Pancreas (tissue), 10 donors: ENCODE measurements at places on chromosomes 12 and 14. TPM values are rescaled to one million over a fixed set of nuclear protein-coding genes. Genes with fewer than 3 reads are reported as not detected.

- no peak for DNase-seq
Measured at GRCh38 chr12:39919790-39920189, 186.1 kb downstream of the SLC2A13 start.

DNA sequence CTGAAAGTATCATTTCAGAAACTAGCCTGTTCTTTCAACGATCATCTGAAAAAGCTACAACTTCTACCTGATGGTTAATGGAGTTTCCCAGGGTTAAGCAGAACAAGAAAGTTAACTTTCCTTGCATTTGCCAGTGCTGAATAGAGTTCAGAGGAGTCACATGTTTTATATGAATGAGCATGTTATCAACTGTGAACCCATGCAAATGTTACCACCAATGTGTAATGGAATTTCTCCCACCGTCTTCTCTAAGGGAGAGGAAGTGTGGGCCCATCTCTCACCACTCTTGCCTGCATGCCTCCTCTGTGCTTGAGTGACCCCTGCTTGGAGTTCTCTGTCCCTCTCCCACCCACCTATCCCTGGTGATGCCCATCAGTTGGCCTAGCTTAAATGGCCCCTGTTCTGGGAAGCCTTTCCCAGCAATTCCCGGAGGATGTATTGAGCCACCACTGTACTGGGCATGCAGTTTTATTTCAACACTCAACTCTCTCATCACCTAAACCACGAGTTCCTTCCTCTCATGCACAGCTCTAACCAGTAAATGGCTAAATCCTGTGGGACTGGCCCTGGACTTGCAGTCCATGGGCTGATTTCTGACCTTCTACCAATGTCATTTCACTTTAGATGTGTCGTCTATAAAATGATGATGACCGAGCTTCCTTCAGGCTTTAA is 159.8 kb downstream of the RPAP3 start:
- DNase-seq = no peak

DNA sequence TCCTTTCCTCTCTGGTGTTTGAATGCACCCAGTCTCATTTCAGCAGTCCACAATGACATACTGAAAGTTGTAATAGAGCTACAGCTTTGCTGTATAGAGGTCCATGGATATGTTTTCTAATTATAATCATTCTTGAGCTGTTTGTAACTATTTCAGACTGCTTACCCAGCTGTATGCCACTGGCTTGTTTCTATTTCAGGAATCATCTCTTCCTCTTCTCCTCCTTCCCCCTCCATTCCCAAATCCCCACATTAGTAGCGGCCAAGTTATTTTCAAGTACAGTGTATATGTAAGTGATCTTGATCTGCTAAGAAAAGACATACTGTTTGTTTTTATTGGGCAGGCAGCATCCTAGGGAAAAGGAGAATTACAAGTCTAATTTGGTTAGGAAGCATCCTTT is 775.0 kb downstream of the DIO2 start:
- DNase-seq = no peak

GRCh38 chr14:61264651-61265050 is 16.5 kb downstream of the TMEM30B start:
- no peak for DNase-seq

GRCh38 chr14:61409782-61410181 is 88.4 kb downstream of the PRKCH start:
- no peak for DNase-seq

GRCh38 chr12:46354802-46355199 is 17.8 kb downstream of the SLC38A2 start:
- DNase-seq = no peak

DNA sequence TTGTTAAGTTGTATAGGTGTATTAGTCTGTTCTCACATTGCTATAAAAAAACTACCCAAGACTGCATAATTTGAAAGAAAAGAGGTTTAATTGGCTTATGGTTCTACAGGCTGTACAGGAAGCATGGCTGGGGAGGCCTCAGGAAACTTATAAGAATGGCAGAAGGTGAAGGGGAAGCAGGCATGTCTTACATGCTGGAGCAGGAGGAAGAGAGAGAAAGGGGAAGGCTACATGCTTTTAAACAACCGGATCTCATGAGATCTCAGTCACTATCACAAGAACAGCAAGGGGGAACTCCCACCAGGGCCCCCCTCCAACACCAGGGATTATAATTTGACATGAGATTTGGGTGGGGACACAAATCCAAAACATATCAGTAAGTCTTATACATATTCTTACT is 60.5 kb upstream of the OR10AD1 start:
- no peak for DNase-seq

DNA sequence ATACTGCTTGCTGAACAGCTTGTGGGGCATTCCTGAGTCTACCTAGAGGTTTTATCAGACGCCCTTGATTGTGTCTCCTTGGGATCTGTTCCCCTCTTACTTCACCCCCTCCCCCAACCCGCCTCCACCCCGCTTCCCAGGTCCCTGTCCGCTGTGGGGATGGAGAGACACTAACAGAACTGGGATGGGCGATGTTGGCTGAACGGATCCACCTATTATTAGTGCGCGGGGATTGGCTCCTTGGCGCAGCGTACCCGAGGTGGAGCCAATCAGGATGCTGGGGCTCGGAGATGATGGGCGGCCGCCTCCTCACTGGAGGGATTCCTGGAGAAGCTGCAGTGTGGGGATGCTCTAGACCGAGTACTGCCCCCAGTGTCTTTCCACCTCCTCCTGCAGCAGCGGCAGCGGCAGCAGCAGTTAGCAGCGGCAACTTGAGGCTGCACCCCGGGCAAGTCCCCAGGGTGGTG is at the start of gene SYT1:
Gene SYT1 (plus strand): TSS at position 372 of the 467 bp plus-strand sequence.
- no peak for DNase-seq

DNA sequence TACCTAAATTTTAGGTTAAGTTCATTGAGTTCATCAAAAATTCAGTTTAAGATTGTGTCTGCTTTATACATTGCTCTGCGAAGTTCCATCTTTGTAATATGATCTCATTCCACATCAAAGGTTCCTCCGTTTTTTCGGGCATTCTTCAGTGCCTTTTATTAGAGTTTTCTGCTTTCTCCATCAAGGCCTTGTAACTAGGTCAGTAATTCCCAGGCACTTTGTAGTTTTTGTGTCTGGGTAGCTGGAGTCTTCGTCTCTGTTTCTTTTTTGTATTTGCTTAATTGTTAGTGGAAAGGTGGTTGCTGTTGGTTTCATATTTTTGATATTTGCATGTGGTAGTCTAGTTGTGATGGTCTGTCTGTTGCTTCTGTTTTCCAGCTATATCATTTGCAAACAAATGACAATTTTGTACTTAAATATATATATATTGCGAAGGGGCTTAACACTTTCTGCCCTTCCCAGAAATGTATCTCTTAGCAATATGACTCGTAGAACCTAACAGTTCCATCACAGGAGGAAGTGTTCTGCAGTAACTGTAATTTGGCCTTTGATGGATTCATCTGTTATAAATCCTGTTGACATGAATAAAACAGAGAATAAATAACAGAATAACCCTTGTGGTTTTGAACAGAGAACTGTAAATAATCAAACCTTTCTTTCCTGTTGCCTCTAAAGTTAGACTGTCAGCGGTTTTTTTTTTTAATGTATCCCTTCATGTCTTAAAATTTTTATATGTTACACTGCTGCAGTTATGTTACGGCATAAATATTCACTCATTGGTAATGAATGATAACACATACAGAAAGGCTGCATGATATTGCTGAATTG is 88.4 kb upstream of the DYNC1H1 start:
- DNase-seq = no peak

- DNase-seq = no peak
Measured at GRCh38 chr14:77654001-77654441, 37.6 kb upstream of the SPTLC2 start.

The BICDL1 gene
- 7.4 TPM for total RNA-seq

DNA sequence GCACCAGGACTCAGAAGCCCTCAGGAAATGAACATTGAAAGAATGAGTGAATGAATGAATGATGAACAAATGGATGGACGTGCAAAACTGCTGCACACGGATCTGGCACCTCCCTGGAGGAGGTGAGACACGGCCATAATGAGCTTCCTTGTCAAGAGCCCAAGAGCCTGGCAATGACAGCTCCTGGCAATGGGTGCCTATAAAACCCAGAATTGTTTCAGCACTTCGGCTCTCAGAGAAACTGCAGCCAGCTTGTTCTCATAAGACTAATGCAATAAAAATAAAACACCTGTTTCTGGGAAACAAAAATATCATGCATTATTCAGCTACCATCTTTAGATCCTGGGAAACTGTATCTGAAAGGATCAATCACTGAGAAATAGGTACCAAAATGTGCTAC is 200.5 kb upstream of the SFSWAP start:
- no peak for DNase-seq

GRCh38 chr14:94239406-94239805 is 53.7 kb downstream of the SERPINA10 start:
- DNase-seq = no peak

The RNASE11 gene
- total RNA-seq = not detected

The AKAP6 gene
- total RNA-seq = 2.1 TPM

DNA sequence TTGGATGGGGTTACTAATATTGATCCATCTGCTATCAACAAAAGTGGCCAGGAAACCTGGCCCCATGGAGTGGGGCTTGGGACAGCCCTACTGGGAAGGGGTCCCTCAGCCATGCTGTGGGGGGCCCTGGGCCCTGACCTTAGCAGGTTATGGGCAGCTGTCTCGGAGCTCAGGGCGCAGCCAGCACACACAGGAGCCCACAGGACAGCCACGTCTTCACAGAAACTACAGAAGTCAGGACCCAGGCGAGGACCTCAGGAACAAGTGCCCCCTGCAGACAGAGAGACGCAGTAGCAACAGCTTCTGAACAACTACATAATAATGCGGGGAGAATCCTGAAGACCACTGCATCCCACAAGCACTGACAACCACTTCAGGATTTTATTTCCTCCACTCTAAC is 11.9 kb upstream of the FKBP11 start:
- no peak for DNase-seq

DNA sequence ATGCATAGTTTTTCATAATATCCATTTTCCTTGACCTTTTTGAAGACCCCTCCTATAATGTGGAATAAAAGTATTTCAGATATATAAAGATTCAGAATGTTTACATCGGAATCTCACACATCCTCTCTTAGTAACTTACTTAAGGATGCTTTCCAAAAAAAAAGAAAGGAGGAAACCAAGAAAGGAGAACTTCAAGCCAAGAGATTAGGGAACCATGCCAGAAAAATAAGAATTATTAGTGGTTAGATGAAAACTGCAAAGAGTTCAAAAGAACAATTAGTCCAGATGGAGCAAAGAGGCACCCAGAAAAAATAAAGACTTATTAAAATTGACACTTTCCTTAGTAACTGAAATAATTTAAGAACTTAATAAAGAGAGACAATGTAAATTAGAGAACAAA is 179.2 kb downstream of the DUSP6 start:
- DNase-seq = no peak

DNA sequence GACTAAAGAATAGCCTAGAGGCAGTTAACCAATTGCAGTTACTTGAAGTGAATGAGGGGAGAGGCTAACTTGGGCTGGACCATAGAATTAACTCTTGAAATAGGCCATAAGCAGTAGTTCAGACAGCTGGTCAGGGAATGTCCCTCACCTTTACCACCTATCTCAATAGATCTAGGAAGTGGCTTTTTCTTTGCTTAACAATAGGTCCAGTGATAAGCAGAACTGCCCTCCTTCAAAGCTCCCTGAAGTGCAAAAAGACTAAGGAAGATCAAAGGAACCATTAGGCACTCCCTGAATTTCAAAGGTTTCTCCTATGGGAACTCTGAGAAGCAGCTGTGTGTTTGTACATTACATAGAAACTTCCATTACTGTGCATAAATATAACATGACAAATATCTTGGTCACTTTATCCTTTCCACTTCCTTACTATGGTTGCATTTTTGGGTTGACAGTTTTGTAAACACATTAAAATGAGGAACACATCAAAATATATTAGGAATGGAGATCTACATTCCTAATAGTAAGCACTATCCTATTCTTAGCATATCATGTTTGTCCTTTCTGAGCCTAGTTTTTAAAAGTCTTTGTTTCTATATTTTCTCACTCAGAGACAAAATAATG is 7.2 kb upstream of the NAA30 start:
- DNase-seq = no peak

The ZBTB1 gene
- 11.5 TPM for total RNA-seq

- no peak for DNase-seq
Measured at GRCh38 chr12:44875417-44875953, 630 bp downstream of the NELL2 start.

- DNase-seq = no peak
Measured at GRCh38 chr14:58439476-58439875, 12.0 kb downstream of the KIAA0586 start.

- DNase-seq = no peak
Measured at GRCh38 chr14:24677956-24678355, 44.0 kb upstream of the GZMB start.

The ACSS3 gene
- 4.4 TPM for total RNA-seq

GRCh38 chr14:105397350-105397931 is 897 bp upstream of the TEX22 start:
- DNase-seq = peak; percentile 55

The SERPINA1 gene
- 195 TPM for total RNA-seq

The KCNA5 gene
- 0.95 TPM for total RNA-seq

GRCh38 chr14:25953532-25954139 is 644.2 kb downstream of the NOVA1 start:
- DNase-seq = no peak

The LRRC10 gene
- not detected for total RNA-seq

GRCh38 chr14:26597589-26598080 is at the start of gene NOVA1:
TSS of gene NOVA1 (minus strand) at chr14:26598033. CDS start at chr14:26597436, 597 bp downstream.
- DNase-seq = no peak

DNA sequence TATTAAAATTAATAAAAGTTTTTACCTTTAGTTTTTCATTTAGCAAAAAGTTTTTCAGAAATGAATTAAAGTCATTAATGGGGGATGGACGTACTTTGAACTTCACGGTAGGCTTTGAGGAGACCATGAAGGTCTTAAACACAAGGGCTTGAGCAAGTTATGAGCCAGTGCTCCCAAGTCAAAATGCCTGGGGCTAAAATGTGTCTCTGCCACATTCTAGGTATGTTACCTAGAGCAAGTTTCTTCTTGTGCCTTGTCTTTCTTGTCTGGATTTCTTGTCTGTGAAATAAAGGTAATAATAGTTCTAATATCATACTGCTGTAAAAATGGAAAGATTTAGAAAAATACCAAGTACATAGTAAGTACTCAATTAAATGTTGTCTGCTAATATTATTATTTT is 132.7 kb upstream of the USP15 start:
- no peak for DNase-seq

The HOXC12 gene
- not detected for total RNA-seq

DNA sequence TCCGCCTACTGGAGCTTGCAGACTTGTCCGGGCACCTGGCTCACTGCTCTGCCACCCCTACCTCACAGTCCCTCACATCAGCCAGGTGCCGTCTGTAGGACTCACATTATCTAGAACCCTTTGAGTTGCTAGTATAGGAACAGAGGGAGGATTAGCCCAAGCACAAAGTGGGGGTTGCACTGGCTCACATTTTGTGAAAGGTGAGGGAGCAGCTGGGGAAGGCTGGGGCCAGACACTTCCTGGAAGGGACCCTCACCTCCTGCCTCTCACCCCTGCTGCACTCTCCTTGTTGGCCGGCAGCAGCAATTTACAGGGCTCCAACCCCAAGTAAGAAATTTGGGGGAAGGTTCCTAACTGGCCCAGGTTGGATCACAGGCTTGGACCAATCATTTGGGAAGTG is 1031.6 kb downstream of the BCL11B start:
- DNase-seq = no peak

The GALNT4 gene
- 8.5 TPM for total RNA-seq

GRCh38 chr14:37985826-37986470 is 221.8 kb upstream of the SSTR1 start:
- peak; percentile 35 for DNase-seq

GRCh38 chr14:31921721-31922120 is 155.4 kb upstream of the ARHGAP5 start:
- DNase-seq = no peak
